ENCODE measurements at places on chromosomes 1 and 21.

- DNase-seq: no peak
Measured at GRCh38 chr1:172851856-172852255, 193.0 kb downstream of the FASLG start.

GRCh38 chr1:240242601-240243144, 151.0 kb downstream of the FMN2 start:
- no peak for DNase-seq

- peak; percentile 84 for DNase-seq
Measured at GRCh38 chr1:109643385-109644230, 12.3 kb upstream of the GSTM4 start.

GRCh38 chr1:244207042-244207934, 156.2 kb downstream of the ZBTB18 start:
- DNase-seq: no peak

- DNase-seq: no peak
Measured at GRCh38 chr1:79376106-79376505, 369.6 kb upstream of the ADGRL4 start.

DNA sequence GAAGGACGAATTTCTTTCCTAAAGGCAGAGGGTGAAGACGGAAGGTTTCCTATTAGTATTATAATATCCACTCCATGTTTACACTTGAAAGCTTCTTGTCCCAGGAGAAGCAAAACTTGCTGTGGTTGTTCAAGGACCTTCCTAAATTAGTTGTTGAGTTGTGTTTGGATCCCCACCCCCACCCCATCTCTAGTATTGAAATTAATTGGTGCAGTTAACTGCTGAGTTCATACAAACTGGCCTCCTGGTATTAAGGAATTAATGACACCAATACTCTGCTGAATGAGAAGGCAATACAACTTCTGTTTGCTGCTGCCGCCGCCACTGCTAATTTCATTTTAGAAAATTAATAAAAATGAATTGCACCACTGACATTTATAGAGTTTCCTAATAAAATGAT, 308.8 kb downstream of the CAMTA1 start:
- DNase-seq: no peak

DNA sequence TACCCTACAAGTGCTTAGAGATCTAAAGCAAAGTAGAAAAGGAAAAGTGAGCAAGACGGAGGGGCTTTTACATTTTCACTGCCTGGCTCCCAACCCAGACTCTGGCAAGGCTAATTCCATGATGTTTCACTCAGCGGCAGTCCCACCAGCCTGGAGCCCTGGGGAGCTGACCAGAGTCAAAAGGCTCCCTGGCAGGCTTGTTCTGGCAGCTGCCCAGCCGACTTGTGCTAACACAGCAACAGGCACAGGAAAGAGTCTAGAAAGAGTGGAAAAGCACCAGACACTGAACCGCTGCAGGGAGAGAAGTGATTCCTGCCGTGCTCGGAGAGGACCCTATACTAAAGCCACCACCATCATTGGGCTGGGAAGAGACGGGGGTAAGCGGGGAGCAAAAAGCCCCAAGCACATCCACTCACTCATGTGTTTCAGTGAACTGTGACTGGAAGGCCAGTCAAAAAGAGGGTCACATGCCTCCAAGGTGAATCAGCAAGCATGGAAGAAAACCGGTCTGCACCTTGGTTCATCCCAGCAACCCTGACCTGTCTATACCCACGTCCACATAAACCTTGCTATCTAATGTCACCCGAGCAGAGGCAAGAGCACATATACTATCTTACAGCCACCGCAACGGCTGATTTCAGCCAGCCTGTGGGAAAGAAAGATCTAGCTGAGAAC, 8.0 kb downstream of the SMIM12 start:
- no peak for DNase-seq

- DNase-seq: no peak
Measured at GRCh38 chr1:8205771-8206170, 112.1 kb upstream of the SLC45A1 start.

- no peak for DNase-seq
Measured at GRCh38 chr1:44784094-44785028, 3.6 kb downstream of the BEST4 start.

DNA sequence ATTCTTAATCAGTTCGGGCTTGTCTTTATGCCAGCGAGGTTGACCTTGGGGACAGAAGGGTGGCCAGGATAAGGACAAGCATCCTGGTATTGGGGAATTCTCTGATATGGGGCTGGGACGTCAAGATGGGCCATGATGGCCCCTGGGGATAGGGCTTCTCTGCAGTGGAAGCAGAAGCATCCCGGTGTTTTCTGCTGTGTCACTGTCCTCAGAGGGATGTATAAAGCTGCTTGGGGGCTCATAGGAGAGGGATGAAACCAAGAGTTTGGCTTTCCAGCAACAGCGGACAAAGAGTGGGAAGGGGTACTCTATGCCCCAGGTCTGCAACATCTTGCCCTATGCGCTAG, 1.4 kb upstream of the ATP1B1 start:
- no peak for DNase-seq

DNA sequence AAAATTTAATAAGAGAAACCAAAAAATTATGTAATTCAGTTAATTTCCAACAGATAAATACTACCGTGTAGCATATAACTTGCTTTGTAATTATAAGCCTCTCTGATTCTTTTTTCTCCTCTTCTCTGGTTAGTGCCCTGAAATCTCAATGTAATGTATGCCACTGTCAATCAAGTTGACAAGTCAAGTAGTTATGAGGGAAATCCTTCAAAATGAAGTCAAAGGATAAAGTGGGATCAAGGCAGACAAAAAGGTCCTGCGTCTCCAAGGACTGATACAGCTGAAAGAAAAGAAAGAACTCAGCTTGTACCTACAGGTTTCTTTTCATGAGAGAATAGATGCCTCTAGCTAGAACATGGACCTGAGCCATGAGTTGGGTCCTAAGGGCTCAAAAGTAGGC, 19.8 kb downstream of the VPS45 start:
- DNase-seq: no peak

DNA sequence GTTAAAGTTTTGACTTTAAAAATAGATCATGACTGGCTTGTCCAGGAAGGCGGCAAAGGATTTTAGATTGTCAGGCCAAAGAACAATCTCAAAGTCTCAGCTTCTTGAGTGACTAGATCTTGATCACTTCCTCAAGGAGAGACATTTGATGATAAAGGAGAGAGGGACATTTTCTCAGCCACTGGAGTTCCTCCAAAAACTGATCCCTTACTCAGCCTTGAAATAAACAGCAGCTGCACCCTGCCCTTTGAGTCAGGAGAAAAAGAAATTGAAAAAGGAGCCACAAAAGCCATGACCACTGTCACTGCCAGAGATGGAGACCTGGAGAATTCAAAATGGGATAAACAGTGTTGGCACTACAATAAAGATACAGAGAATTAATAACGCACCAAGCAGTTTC, 288.4 kb upstream of the PRMT6 start:
- no peak for DNase-seq

- no peak for DNase-seq
Measured at GRCh38 chr1:151156515-151156819, at the start of gene TNFAIP8L2. TSS of gene TNFAIP8L2 (plus strand) at chr1:151156649. CDS start at chr1:151158698, 2,049 bp downstream.

DNA sequence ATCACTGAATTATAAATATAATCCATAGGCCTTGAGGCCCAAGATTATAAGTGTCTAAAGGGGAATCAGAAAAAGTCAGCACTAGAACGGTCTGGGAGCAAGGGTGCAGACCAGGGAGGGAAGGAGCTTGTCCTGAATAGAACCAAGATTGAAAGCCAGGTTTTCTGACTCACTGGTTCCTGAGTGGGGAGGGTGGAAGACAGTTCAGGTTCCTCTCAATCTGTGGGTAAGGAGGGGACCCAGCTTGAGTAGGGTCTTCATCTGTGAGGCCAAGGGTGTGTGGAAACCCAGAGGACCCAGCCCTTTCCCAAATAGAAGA, 842 bp downstream of the LENEP start:
- no peak for DNase-seq

DNA sequence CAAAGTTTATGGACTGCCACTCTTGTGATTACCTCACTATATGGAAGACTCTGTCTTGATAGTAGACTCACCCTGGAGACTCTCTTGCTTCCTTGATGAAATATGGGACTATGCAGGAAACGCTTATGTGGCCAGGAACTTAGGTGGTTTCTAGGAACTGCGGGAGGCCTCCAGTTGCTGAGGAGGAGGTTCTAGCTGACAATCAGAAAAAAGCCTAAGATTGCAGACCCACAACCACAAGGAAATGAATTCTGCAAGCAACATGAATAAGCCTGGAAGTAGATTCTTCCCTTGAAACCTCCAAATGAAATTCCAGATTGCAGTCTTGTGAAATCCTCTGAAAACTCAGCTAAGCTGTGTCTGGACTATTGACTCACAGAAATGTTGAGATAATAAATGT, 88.9 kb upstream of the COL11A1 start:
- no peak for DNase-seq

- no peak for DNase-seq
Measured at GRCh38 chr1:223258751-223259198, 105.2 kb downstream of the SUSD4 start.

DNA sequence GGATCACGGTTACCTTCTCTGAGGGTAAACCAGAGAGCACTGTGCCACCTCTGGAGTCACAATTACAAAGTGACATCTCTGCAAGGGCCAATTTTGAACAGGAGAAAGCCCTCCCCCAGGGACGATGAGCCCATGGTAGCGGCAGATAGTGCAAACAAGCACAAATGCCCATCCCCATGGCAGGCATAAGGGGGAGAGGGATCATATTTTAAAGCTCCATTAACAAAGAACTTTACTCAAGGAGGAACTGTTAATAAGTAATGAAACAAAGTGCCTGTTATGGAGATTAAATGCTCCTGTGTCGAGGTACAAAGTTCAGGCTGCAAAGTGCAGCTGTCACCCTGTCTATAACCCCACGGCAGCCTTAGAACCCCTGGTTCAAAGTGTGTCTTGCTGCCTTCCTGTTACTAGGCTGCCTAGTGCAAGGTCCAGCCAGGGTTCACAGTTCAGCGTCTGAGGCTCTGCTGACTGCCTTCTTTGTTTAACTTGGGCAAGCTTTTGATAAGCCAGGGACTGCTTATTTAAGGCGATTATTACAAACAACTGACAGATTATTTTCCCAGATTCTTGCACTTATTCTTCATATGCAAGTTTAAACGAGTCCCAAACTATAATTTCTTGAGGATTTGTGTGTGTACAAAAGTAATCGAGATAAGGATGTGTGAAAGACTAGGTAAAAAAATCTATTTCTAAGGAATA, 75.7 kb upstream of the NRIP1 start:
- DNase-seq: no peak

DNA sequence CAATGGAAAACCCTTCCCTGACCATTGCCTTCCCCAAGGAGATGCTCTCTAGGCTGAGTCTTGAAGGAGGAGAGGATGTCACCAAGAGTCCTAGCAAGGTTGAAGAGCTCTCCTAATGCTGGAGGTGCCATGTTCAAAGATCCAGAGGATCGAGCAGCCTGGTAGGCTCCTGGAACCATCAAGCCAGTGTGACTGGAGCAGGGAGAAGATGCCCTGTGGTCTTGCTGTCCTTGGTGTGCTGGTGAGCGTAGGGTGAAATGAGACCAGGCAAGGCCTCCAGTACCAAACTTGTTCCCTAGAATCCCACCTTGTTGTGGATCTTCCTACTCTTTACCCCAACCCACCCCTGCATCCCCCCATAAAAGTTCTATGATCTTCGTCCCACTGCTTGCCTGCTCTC, 46.6 kb upstream of the GALNT2 start:
- no peak for DNase-seq

DNA sequence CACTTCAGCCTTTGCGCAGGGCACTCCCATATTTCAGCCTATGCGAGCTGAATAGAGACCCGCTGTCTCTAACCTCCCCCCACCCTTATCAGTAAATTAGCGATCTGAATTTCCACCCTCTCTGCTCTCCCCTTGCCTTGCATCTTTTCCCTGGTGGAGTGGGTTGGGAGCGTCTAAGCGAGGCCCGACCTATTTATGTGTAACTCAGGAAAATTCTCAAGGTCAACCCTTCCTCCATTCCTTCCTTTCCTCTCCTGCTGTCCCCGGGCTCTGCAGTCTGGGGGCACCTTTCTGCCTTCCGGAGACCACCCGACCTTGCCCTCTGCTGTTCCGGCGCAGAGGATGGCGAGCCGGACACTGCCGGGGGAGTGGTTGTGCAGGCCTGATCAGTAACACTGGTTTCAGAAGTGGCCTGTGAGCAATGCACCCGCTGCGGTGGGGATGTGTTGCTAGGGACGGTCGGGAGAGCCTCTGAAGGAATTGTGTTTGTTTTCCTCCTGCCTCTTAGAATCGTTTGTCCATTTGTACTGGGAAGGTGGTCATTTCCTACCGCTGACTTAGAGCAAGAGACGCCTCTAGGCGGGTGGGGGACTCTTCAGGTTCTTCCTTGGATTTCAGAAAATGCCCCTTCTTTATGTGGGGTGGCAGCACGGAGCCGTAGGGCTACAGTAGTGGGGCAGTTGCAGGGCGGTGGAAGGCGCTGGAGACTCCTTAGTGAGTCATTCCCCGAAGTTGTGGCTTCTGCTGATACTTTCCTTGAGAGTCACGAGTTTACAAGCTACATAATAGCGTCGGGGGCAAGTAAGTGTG, 513 bp downstream of the MGST3 start:
- peak; percentile 62 for DNase-seq

- peak; percentile 79 for DNase-seq
Measured at GRCh38 chr1:91569411-91570119, 68.9 kb downstream of the CDC7 start.

GRCh38 chr1:185170291-185170848, 13.4 kb downstream of the SWT1 start:
- peak; percentile 60 for DNase-seq

DNA sequence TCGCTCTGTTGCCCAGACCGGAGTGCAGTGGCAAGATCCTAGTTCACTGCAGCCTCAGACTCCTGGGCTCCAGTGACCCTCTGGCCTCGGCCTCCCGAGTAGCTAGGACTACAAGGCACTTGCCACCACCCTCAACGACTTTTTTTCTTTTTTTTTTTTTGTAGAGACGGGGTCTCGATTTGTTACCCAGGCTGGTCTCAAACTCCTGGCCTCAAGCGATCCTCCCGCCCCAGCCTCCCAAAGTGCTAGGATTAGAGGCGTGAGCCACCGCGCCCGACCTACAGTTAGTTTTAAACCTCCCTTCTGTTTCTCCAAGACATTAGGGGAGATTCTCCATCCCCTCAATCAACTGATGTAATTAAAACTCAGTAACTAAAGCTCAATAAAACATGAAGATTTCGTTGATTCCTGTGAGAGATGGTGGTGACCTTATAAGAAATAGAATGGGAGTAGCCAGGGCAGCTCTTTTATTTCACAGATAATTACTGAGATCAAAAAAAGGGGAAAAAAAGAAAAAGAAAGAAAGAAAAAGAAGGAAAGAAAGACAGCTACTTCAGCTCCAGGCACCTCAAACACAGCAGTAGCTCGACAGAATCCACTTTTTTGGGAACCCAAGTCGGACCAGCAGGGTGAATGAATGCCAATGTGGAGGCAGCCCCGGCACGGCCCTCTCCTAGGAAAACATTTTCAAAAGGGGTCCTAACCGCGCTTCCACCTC, 598 bp downstream of the GON4L start:
- DNase-seq: no peak

GRCh38 chr1:167611983-167612382, 18.0 kb upstream of the RCSD1 start:
- no peak for DNase-seq

GRCh38 chr1:234265861-234266260, 107.4 kb upstream of the COA6 start:
- DNase-seq: no peak
